ENCODE measurements at places on chromosomes 16 and 17. TPM values are rescaled to one million over a fixed set of nuclear protein-coding genes. Genes with fewer than 3 reads are reported as not detected.

The TANC2 gene
- total RNA-seq: 13.0 TPM

The SPATA22 gene
- total RNA-seq: 1.1 TPM

DNA sequence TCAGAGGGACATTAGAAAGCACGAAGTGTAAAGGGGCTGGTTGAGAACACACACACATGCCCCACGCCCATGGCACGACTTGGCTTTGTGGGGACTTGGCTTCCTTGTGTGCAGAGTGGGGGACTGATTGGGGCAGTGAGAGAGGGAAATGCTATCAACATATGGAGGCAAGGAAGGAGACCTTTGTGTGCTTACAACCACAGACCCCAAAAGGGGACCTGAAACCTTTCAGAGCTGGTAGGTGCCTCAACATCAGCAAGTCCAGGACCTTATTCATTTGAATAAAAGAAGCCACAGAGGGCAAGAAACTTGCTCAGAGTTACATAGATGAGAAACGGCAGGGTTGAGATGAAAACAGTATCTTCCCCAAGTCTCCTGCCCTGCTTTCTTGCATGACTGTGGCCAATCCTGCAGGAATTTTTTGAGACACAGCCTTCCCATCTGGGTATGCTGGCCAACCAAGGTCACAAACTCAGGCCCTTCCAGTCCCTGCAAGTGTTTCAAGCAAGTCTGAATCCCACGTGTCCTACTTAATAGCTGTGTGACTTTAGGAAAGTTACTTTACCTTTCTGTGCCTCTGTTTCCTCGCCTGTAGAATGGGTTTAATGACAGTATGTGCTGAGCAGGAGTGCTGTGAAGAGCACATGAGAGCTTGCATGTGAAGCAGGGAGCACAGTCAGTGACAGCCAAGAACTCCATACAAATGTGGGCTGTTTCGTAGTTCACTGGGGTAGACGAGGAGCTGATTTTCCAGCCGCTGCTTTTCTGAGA is 26.2 kb downstream of the C16orf78 start:
- DNase-seq: no peak

The CCL16 gene
- total RNA-seq: not detected

DNA sequence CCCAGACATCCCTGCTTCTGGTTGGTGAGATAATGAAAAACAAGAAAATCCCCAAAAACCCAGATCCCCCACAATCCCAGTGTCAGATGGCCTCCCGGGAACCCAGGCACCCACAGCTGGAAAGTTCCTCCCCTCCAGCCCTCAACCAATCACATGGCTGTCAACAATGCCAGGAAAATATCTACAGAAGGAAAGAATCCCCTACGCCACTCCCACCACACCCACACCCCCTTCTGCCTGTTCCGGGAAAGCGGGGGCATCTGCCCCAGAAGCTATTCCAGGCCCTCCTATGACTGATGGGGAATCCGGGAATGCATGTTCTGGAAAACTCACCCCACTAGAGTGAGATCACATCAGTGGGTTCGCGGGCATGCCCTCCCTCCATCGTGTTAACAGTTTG is 1.8 kb downstream of the TMEM95 start:
- DNase-seq: no peak

DNA sequence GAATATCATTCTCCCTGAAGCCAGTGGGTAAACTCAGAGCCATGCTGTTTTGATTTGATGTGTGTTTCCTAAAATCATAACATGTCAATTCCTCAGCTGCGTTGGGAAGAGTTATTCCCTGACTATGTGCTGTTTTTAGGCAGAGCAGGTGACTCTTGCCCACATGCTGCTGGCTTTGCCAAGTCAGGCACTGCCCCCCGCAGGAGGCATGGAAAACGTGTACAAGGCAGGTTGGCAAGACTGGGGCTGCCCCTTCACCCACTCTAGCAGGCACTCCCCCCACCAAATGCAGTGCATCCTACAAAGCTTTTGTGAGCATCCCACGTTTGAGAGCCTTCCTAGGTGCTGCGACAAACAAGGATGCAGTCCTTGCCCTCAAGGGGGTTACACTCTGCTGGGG is 38.3 kb upstream of the NAT9 start:
- no peak for DNase-seq

GRCh38 chr17:18245038-18245776 is 13.3 kb downstream of the FLII start:
- no peak for DNase-seq

GRCh38 chr16:51312363-51313150 is 161.5 kb upstream of the SALL1 start:
- no peak for DNase-seq

The RSKR gene
- total RNA-seq: 2.0 TPM

GRCh38 chr17:16328997-16329396 is 24.3 kb downstream of the CENPV start:
- DNase-seq: no peak

The ICAM2 gene
- total RNA-seq: 24.5 TPM

DNA sequence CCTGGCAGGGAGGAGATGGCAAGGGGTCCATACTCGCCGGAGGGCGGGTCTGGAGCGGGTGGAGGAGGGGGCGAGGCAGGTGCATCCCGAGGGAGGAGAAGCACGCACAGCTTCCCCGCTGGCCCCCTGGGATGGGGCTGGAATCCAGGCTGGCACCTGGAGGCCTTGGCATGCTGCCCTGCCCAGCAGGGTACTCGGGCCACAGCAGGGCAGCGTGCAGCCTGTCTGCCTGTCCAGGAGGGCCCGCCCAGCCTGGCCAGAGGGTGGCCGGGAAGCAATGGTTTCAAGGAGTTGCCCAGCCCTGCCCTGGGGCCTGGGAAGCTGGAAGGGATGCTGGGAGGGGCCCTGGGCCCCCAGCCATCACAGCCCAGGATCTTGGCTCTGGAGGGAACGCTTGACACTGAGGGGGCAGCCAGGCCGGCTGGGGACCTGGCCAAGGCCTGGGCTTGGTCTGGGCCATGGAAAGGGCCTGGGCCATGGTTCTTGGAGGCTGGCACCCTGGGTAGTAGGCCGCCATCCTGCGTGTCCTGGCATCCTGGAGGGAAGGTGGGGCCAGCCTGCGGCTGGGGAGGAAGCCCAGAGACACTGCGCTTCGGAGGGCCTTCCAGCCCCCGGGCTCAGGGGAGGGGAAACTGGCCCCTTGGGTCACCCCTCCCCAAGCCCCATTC is 1.1 kb downstream of the GLIS2 start:
- peak; percentile 73 for DNase-seq

All from adrenal gland (tissue), 19 donors.